Ovary (tissue), 10 donors: ENCODE measurements at places on chromosomes 13 and 19. TPM values are rescaled to one million over a fixed set of nuclear protein-coding genes. Genes with fewer than 3 reads are reported as not detected.

- DNase-seq, result no peak
Observed at GRCh38 chr13:95485045-95485517, 67.4 kb upstream of the CLDN10 start.

DNA sequence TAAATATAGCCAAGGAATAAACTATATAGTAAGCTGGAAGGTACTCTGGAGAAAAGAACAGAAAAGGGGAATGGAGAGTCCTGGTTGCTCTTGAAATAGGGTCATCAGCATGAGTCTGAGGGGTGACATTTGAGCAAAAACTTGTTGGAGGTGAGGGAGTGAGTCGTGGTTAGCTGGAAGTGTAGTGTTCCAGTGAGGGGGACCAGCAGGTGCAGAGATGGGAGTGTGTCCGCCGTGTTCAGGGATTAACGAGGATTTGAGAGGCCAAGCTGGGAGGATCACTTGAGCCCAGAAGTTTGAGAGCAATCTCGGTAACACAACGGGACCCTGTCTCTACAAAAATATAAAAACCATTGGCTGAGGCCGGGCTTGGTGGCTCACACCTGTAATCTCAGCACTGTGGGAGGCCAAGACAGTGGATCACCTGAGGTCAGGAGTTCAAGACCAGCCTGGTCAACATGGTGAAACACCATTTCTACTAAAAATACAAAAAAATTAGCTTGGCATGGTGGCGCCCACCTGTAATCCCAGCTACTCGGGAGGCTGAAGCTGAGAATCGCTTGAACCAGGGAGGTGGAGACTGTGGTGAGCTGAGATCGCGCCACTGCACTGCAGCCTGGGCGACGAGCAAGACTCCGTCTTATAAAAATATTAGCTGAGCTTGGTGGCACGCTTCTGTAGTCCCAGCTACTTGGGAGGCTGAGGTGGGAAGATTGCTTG lies 1.1 kb downstream of the SUPT5H start:
- no peak for DNase-seq

DNA sequence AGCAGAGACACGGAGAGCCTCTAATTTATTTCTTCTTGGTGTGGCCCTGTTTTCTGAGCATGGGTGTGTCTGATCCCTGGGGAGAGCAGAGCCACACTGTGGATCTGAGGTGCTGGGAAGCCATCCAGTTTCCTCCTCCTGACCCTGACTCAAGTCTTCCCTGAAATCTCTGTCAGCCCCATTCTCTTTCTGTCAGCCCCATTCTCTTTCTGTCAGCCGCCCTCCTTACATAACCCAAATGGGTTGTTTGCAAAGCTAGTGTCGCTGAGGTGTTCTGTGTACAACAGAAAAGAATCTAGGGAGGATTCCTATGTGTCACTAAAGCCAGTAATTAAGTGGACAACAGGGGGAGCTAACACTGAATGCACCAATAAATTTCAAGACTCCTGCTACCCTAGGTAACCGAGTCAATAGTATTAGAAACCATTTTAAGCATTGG lies 50.2 kb downstream of the LRCH1 start:
- no peak for DNase-seq

- no peak for DNase-seq
Observed at GRCh38 chr13:57865600-57866294, 234.2 kb downstream of the PCDH17 start.

DNA sequence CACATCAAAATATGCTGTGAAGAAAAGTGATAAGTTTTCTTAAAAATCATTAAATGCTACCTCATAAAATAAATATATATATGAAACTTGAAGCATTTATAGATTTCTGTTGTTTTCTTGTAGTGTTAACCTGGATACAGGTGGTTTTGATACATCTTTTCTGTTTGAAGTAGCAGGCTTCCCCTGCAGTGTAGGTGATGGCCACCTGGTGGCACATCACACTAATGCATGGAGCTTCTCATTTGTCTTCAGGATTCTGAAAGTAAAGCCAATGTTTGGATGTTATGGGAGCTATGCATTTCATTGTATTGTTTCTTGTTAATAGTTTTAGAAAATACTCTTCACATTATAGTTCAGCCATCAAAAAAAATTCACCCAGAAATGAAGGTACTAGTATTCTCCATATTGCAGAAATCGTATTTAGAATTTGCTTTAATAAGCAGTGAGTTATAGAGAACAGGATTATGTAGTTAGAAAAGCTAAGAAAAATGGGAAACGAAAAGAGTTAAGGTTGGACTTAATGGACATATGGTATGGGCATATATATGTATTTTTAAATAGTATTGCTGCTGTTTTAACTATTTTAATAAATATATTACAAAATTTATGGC lies 18.7 kb downstream of the GPR180 start:
- no peak for DNase-seq

Gene FFAR1
- total RNA-seq, result 0.52 TPM
